ENCODE measurements at places on chromosomes 2 and 18. TPM values are rescaled to one million over a fixed set of nuclear protein-coding genes. Genes with fewer than 3 reads are reported as not detected.

TMEM182 gene
- total RNA-seq: 1.5 TPM

EEF1B2 gene
- 354 TPM for total RNA-seq

TNFRSF11A gene
- 0.73 TPM for total RNA-seq

SLC38A11 gene
- total RNA-seq: 0.73 TPM

LINC00305 gene
- not detected for total RNA-seq

GRHL1 gene
- total RNA-seq: 1.00 TPM

SLC19A3 gene
- 7.9 TPM for total RNA-seq

DNAJC10 gene
- 89.1 TPM for total RNA-seq

MYO7B gene
- 1.3 TPM for total RNA-seq

SLC4A5 gene
- 1.4 TPM for total RNA-seq

CDK15 gene
- total RNA-seq: 1.7 TPM

ASNSD1 gene
- total RNA-seq: 59.9 TPM

RAX gene
- not detected for total RNA-seq

Measured in melanocyte of skin (primary cell).